ENCODE measurements at places on chromosomes 6 and 20. TPM values are rescaled to one million over a fixed set of nuclear protein-coding genes. Genes with fewer than 3 reads are reported as not detected.

GRCh38 chr6:107763946-107764345 lies 60.2 kb downstream of the SCML4 start:
- no peak for ATAC-seq

Gene PRPH2
- total RNA-seq = 1.2 TPM

GRCh38 chr20:1946762-1947534 lies 46.9 kb downstream of the PDYN start:
- ATAC-seq = no peak

DNA sequence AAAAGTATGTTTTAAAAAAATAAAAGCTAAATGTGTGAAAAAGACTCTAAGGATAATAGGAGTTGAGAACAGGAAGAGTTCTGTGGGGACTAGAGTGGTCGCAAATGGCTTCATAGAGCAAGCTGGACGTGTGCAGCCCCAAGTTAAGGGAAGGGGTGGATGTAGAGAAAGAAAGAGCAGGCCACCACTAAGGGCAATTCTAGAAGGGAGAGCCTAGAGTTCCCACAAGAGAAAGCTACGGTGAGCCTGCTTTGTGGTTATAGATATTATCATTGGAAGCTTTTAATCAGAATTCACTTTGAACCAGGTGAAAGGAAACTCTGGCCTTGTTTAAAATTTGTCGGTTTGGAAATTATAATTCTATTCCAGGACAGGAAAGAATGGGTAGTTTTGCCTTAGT lies 101.6 kb downstream of the HIVEP2 start:
- no peak for ATAC-seq

DNA sequence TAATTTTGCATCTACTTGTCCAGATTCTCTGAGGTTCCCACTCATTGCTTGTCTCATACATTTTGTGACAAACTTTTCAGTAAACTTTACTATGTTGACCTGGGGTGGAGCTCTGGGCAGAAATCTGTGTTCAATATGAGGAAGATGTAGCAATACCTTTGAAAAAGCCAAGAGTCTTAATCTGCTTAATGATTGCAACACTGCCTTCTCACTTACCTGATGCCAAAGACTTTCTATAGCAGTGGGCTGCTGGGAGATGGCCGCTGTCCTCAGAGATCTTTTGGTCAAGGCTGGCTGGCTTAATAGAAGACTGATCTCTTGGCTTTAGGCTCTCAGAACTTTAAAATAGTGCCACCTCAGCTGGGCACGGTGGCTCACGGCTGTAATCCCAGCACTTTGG lies 70.1 kb upstream of the RBM24 start:
- ATAC-seq = no peak

GRCh38 chr6:37259191-37259590 lies 1.2 kb upstream of the TMEM217 start:
- ATAC-seq = no peak

DNA sequence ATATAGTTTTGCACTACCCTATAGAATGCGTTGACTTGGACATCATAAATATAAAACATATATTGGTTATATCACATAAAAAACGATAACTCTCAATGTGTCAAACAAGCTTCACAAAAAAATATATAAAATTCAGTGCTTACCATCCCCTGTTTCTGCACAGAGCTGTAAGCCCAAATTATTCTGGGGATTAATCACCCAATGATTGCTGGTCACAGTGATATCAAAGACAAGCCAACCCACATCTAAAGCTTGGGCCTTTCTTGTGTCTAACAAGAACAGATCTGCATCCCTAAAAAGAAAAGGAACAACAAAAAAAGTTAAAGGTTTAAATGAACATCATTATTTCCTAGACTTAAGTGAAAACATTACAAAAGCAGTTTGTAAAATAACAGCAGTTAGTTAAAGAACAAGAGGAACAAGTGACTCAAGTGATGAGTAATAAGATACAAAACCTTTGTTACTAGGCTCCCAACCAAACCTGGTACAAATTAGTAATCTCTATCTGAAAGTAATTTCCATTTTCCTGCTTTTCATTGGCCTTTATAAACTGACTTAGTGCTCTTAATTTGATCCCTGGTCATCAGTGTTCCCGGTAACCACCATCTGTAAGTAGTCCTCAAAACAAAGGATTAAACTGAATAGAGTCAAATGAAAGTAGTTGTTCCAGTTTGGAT lies 81.1 kb downstream of the BMP5 start:
- ATAC-seq = no peak

DNA sequence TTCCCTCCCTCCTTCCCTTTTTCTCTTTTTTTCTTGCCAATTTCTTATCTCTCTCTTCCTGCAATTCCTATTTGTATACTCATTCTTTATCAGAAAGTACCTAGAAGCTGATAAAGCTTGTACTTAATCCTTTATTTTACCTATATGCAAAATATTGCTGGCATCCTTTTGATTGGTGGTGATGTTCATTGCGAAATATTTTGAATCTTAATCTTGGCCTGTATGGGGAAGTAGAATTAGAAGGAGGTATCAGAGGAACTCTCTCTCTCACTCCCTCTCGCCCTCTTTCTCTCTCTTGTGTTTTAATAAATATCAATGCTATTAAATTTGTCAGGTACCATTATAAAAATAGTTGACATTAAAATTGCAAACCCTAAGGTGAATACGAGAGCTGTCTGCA lies 52.8 kb downstream of the UST start:
- ATAC-seq = no peak

DNA sequence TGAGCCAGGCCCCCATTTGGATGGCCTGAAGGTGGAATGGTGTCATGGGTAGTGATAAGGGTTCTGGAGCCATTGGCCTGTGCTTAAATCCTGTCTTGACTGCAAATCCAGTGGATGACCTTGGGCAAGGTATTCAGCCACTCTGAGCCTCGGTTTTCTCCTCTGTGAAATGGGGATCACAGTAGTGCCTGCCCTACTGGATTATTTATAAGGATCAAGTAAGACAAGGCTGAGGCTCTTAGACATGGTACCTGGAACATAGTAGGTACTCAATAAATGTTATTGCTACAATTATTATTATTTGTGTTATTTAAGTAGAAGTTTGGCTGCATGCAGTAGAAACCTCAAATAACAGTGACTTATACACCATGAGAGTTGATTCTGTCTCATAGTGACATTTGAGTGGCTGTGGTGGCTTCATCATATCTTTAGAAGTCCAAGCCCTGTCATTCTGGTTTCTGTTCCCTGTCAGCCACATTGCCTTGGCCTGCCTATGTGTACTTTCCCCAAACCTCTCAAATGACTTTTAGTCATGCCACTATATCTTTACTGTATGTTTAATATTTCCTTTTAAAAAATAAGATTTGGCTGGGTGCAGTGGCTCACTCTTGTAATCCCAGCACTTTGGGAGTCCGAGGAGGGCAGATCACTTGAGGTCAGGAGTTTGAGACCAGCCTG lies 37.6 kb upstream of the CHMP4B start:
- ATAC-seq = no peak

GRCh38 chr6:53634184-53634631 lies 31.3 kb downstream of the KLHL31 start:
- no peak for ATAC-seq

Gene TRIM38
- 6.1 TPM for total RNA-seq

Gene SDCBP2
- total RNA-seq = 3.5 TPM

DNA sequence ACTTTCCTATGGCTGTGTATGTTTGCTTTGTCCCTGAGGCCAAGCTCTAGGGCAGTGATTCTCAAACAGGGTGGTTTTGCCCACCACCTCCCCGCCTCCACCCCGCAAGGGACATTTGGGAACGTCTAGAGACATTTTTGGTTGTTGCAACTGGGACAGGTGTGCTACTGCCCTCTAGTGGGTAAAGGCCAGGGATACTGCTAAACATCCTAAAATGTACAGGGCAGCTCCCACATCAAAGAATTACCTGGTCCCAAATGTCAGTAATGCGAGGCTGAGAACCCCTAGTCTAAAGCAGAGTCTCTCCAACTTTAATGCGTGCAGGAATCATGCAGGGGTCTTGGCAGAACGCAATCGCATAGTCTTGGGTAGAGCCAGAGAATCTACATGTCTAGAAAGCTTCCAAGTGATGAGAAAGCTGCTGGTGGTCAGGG lies 5.1 kb downstream of the KCNS1 start:
- ATAC-seq = no peak

Gene NKAPL
- total RNA-seq = 3.1 TPM

GRCh38 chr20:53752971-53753879 lies 159.6 kb upstream of the ZNF217 start:
- no peak for ATAC-seq

GRCh38 chr6:127956260-127956888 lies 55.5 kb upstream of the THEMIS start:
- no peak for ATAC-seq

Gene SPATS1
- not detected for total RNA-seq

Gene C20orf204
- total RNA-seq = 0.58 TPM

Gene CLDN20
- total RNA-seq = 0.27 TPM

- no peak for ATAC-seq
Measured at GRCh38 chr6:33880104-33880678, 76.4 kb upstream of the MLN start.

Gene PRR18
- total RNA-seq = not detected

- ATAC-seq = no peak
Measured at GRCh38 chr6:148448369-148449012, 105.9 kb downstream of the SASH1 start.

Gene TMEM151B
- total RNA-seq = 0.27 TPM

Data from gastroesophageal sphincter (tissue), 4 donors.